ENCODE measurements at places on chromosomes 4 and X. TPM values are rescaled to one million over a fixed set of nuclear protein-coding genes. Genes with fewer than 3 reads are reported as not detected.

DNA sequence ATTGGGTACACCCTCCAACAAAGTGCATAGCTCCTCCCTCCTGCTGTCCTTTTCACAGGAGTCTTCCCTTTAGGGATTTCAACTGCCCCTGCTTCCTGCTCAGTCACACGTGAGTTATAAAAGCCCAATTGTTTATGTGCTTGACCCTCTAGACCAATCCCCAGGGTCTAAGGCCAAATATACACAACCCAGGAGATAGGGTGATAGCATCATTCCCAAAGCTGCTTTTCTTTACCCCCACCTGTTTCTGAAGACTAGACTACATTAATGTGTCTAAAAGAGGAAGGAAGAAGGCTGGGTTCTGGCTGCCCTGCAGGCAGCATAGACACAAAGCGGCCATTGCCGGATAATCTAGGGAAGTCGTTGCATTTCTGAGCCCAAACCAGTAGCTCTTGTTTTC lies 526.7 kb upstream of the FRG1 start:
- H3K27me3 ChIP-seq, result no peaks in the 10 kb centered on the region
- no peaks in the 10 kb centered on the region for H3K4me1 ChIP-seq
- DNase-seq, result no peak
- no peaks in the 10 kb centered on the region for H3K36me3 ChIP-seq
- no peak overlapping the region for H3K4me3 ChIP-seq

- H3K36me3 ChIP-seq, result no peaks in the 10 kb centered on the region
- peaks cover 6% of the 10 kb centered on the region for H3K4me1 ChIP-seq
- H3K27ac ChIP-seq, result no peak overlapping the region
- DNase-seq, result peak; percentile 78
- H3K27me3 ChIP-seq, result peaks cover 61% of the 10 kb centered on the region
Observed at GRCh38 chrX:15343075-15343476, 7.8 kb upstream of the PIGA start.

DNA sequence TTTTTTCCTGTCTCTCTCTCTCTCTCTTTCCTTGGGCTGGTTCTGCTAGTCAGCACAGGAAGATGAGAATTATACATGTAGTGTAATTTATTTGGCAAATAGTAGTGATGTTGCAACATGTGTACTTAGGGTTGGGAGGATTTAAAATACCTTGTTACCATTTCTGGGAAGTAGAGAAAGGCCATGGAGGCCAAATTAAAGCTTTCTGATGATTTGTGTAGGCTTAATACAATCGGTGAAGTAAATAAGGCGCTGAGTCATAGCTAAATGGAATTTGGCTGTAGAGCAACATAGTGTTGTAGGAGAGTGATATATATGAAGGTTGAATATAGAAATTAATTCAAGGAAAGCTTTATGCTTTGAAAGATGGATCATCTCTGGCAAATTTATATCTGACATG lies 295.3 kb downstream of the GRID2 start:
- peak overlapping the region; percentile 55 for H3K27ac ChIP-seq
- no peaks in the 10 kb centered on the region for H3K27me3 ChIP-seq
- H3K36me3 ChIP-seq, result no peaks in the 10 kb centered on the region
- H3K4me1 ChIP-seq, result peaks cover 17% of the 10 kb centered on the region

DNA sequence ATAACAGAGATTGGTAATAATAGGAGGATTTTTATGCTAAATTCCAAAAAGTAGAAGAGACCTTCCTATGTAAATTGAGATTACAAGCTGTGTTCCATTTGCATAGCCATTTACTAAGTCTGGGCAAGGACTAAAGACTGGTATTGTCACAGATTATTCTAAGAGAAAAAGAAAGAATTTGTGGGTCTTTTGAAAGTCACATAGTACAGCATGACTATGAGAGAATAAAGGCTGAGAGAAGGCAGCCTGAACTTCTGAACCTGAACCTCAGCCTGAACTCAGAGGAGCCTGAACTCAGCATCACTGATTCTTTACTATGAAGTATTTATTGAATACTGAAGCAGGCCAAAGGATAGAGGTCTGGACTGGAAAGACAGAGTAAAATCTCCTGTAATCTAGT lies 297.5 kb downstream of the STPG2 start:
- no peak for DNase-seq
- H3K27me3 ChIP-seq, result no peaks in the 10 kb centered on the region
- H3K27ac ChIP-seq, result no peak overlapping the region
- H3K36me3 ChIP-seq, result no peaks in the 10 kb centered on the region

GRCh38 chr4:44118971-44119680 lies 329.5 kb downstream of the KCTD8 start:
- no peaks in the 10 kb centered on the region for H3K27me3 ChIP-seq
- H3K36me3 ChIP-seq, result no peaks in the 10 kb centered on the region
- peak overlapping the region; percentile 95 for H3K27ac ChIP-seq

GRCh38 chrX:107730298-107730655 lies 45.3 kb downstream of the TSC22D3 start:
- no peak overlapping the region for H3K27ac ChIP-seq
- H3K27me3 ChIP-seq, result peaks cover 48% of the 10 kb centered on the region
- H3K36me3 ChIP-seq, result no peaks in the 10 kb centered on the region
- peaks cover 15% of the 10 kb centered on the region for H3K4me1 ChIP-seq

DNA sequence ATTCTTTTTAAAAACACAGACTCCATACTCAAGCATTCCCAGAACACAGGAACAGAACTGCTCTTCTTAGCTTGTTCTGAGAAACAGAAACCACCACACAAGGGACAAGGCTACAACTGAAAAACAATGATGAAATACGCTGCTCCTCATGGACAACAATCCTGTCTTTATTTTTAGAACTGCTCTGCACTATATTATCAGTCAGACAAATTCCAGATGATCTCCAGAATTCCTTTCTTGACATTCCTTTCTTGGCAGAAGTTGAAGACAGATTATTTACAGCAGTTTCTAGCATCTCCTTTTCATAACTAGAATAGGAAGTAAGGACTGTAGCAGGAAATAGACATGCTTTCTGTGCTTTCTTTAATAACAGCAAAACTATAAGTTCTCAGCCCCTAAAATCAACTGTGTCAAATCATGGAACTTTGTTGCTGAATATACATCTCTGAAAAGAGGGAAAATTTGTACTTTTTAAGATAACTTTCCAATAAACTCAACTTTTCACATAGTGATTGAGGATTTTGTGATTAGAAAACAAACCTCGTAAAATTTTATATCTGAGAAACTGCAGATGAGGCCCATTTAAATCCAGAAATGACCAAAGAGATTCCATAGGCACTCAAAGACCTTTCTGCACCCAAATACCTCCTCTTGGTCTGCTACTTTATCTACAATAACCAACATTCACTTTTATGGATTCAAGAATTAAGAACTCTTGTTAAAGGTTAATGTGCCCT lies 35.9 kb downstream of the ANTXR2 start:
- H3K4me1 ChIP-seq, result no peaks in the 10 kb centered on the region
- no peaks in the 10 kb centered on the region for H3K36me3 ChIP-seq
- no peak for DNase-seq
- peak overlapping the region; percentile 29 for H3K27ac ChIP-seq
- H3K27me3 ChIP-seq, result no peaks in the 10 kb centered on the region
- H3K4me3 ChIP-seq, result no peak overlapping the region

DNA sequence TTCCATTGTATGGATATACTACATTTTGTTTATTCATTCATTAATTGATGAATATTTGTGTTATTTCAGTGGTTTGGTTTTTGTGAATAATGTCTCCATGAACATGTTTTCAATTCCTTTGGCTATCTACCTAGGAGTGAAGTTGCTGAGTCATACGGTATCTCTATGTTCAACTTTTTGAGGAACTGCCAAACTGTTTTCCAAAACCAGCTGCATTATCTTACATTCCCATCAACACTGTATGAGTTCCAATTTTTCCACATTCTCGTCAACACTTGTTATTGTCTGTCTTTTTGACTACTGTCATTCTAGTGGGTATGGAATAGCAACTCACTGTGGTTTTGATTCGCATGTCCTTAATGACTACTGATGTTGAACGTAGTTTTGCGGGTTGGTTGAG lies 388.6 kb upstream of the MAGEB2 start:
- peaks cover 45% of the 10 kb centered on the region for H3K27me3 ChIP-seq
- no peak for DNase-seq
- H3K36me3 ChIP-seq, result no peaks in the 10 kb centered on the region
- no peak overlapping the region for H3K4me3 ChIP-seq
- no peak overlapping the region for H3K27ac ChIP-seq
- H3K4me1 ChIP-seq, result no peaks in the 10 kb centered on the region

DNA sequence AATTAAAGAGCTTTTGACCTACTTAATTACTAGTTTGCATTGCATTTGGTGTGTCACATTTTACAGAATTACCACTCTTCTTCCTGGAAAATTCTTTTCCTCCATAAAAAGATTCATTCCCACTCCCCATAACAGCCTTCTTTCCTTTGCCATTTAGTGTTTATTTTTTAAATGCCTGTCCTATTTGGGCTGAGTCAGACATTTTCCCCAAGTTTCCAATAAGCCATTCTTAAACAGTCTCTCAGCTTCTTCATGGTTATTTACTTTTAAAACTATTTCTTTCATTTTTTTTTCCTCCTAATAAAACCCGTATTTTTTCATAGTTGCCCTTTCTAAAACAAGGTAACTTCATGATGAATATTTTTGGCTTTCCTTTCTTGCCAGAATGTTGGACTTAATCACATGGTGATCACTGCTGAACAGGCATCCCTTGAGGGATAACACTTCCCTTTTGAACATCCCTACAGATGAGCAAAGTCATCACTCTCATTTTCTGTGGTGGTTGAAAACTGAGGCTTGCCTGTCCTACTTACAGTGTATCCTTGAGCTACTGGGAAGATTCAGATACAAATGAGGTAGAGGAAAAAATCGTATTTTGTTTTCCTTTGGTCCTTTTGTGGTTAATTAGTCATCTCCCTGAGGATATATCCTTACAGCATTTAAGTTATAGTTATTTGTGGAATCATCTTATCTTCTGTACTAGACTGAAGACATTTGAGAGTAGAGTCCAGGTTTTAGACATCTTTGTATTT lies 520.5 kb upstream of the NR3C2 start:
- peak; percentile 43 for DNase-seq
- no peaks in the 10 kb centered on the region for H3K27me3 ChIP-seq
- peaks cover 7% of the 10 kb centered on the region for H3K4me1 ChIP-seq
- H3K27ac ChIP-seq, result no peak overlapping the region

- no peak for DNase-seq
- H3K4me1 ChIP-seq, result no peaks in the 10 kb centered on the region
- peaks cover 36% of the 10 kb centered on the region for H3K27me3 ChIP-seq
- H3K27ac ChIP-seq, result no peak within 1 kb of the TSS
- H3K4me3 ChIP-seq, result no peak within 1 kb of the TSS
Observed at GRCh38 chrX:101550362-101550750, at the start of gene ARMCX1. Gene ARMCX1 (plus strand): TSS chrX:101550547. CDS start chrX:101552931, 2,384 bp downstream.

DNA sequence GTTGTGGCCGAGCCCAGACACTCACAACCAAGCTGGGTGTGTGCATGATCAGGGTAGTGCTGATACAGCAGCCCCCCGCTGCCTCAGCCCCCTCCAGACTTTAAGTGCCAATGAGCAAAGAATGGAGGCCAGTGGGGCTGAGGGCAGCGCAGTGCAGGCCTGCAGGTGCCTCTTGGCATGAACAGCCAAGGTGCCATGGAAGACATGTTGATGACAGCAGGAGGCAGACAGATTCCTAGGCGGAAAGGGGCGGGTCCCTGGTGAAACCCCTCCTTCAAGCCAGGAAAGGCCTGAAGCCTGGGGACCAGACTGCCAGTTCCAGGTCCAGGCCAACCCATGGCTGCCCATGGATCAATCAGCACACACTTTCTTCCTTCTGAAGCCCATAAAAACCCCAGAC lies 253.3 kb upstream of the ETNPPL start:
- no peaks in the 10 kb centered on the region for H3K27me3 ChIP-seq
- no peak overlapping the region for H3K4me3 ChIP-seq
- H3K36me3 ChIP-seq, result peaks cover 6% of the 10 kb centered on the region

- DNase-seq, result no peak
- no peak overlapping the region for H3K4me3 ChIP-seq
- H3K36me3 ChIP-seq, result peaks cover 7% of the 10 kb centered on the region
- H3K27ac ChIP-seq, result no peak overlapping the region
Observed at GRCh38 chrX:48516285-48516684, 5.3 kb upstream of the EBP start.

DNA sequence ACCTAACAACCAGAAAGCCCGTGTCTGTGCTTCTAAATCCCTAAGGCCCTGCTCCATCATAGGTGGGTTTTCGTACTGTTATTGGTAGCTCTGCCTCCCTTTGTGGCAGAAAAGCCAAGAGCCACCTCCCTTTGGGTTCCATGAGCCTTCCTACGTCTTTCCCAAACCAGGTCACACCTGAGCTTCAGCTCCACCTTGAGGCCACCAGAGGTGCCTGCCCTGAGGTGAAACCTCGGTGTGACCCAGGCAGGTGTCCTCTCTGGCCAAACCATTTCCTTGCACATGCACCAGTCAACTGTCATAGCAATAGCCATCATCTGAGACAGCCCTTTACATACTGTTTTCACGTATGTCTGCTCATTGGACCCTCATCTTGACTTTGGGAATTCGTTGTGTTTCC lies 188.0 kb upstream of the RBPJ start:
- DNase-seq, result peak; percentile 47
- peaks cover 11% of the 10 kb centered on the region for H3K4me1 ChIP-seq
- H3K27ac ChIP-seq, result no peak overlapping the region
- H3K36me3 ChIP-seq, result no peaks in the 10 kb centered on the region
- H3K4me3 ChIP-seq, result no peak overlapping the region
- no peaks in the 10 kb centered on the region for H3K27me3 ChIP-seq

- peaks cover 17% of the 10 kb centered on the region for H3K4me1 ChIP-seq
- no peak for DNase-seq
- H3K27me3 ChIP-seq, result no peaks in the 10 kb centered on the region
- H3K36me3 ChIP-seq, result no peaks in the 10 kb centered on the region
- no peak overlapping the region for H3K4me3 ChIP-seq
Observed at GRCh38 chr4:153731239-153731638, 28.6 kb downstream of the RNF175 start.

DNA sequence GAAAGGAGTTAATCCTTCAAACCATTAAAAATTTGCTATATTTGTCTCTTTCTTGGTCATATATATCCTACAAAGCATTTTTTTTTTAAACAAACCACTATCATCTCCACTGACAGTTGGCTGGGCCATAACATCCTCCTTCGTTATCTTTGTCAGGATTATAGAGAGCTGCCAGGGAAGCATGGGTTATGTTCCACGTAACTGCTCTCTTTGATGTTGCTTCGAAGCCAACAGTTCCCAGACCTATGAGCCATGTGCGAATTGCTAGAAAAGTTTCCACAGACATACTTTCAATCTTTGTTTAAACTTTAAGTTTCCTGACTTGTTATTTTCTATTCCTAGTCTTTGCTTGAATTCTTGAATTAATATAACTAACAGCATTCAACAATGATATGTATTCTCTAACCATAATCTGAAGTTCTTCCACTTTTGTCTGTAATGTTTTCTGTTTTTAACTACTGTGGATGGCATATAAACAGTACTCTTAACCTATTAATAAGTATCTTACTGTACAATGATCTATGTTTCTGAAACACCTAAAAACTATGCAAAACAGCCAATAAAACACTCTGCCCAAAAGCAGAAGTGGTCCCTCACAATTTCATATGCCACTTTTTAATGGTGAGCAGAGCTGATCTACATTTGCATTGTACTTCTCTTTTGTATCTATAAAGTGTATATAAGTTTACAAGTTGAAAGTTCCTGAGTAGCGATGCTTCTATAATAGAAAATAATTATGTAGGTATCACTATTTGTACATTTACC lies 37.9 kb downstream of the EREG start:
- H3K27ac ChIP-seq, result no peak overlapping the region
- H3K27me3 ChIP-seq, result no peaks in the 10 kb centered on the region
- H3K4me3 ChIP-seq, result no peak overlapping the region
- peaks cover 5% of the 10 kb centered on the region for H3K36me3 ChIP-seq

Gene RRH
- total RNA-seq, result not detected

Gene NKX6-1
- total RNA-seq, result 1.1 TPM

Gene GPR119
- not detected for total RNA-seq

Gene C4orf50
- total RNA-seq, result not detected

Gene ENPP6
- not detected for total RNA-seq

Gene FOXR2
- total RNA-seq, result not detected

Gene VCX
- total RNA-seq, result not detected

Gene TLR2
- total RNA-seq, result 0.23 TPM

Gene FGF2
- total RNA-seq, result 134 TPM

All from MCF 10A (cell line).